Esophagus squamous epithelium (tissue), 5 donors: ENCODE measurements at places on chromosomes 5 and 9. TPM values are rescaled to one million over a fixed set of nuclear protein-coding genes. Genes with fewer than 3 reads are reported as not detected.

GRCh38 chr5:92687821-92688722 is 892.9 kb downstream of the NR2F1-AS1 start:
- no peak overlapping the region for H3K4me3 ChIP-seq
- no peaks in the 10 kb centered on the region for H3K36me3 ChIP-seq
- no peaks in the 10 kb centered on the region for H3K27me3 ChIP-seq
- no peaks in the 10 kb centered on the region for H3K4me1 ChIP-seq

- H3K4me1 ChIP-seq: no peaks in the 10 kb centered on the region
- no peaks in the 10 kb centered on the region for H3K27me3 ChIP-seq
- no peak for DNase-seq
- H3K4me3 ChIP-seq: no peak overlapping the region
- no peaks in the 10 kb centered on the region for H3K36me3 ChIP-seq
Measured at GRCh38 chr9:134462318-134462717, 136.1 kb downstream of the RXRA start.

- no peak overlapping the region for H3K27ac ChIP-seq
- no peaks in the 10 kb centered on the region for H3K27me3 ChIP-seq
- no peak for DNase-seq
- no peaks in the 10 kb centered on the region for H3K4me1 ChIP-seq
- no peak overlapping the region for H3K4me3 ChIP-seq
Measured at GRCh38 chr5:106648401-106648800, 1022.3 kb downstream of the EFNA5 start.

DNA sequence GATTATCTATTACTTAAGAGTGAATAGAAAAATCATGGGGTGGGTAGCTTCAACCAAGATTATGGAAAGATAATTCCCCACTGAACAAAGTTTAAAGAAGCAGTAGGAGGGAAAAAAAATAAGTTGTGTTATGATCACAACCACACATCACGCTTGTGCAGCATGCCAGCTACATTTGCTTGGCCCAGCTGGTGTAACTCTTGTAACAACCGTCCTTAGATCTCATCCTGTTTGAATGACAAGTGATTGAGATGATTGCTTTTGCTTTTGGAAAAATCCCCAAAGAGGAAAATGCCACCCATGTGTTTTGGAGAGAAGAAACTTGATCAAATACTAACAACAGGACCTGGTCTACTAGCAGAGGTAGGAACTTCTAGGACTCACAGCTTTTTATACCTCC is 107.6 kb upstream of the KIF2A start:
- no peak overlapping the region for H3K4me3 ChIP-seq
- no peaks in the 10 kb centered on the region for H3K27me3 ChIP-seq
- H3K4me1 ChIP-seq: no peaks in the 10 kb centered on the region
- no peaks in the 10 kb centered on the region for H3K36me3 ChIP-seq

DNA sequence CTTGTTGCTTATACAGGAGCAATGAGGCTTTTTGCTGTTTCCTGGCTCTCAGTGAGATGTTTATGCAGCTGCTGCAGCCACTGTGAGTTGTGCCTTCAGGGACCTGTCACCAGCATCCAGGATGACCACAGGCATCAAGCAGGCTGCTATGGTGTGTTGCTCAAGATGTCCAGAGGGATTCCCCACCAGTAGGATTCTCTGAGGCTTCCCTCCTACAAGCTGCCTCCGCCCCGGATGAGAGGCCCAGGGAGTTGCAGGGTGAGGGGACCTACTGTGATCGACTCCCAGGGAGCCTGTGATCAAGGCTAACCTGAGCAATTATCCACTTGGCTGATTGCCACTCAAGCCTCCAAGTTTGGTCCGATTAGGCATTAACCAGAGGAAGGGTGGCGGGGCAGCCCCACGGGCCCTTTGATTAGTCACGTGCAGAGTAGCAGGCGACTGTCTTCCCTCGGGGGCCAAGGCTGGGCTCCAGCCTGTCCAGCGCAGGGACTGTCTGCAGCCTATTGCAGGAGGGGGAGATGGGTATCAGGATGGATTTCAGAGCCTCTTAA is 1.8 kb upstream of the FAT2 start:
- H3K36me3 ChIP-seq: no peaks in the 10 kb centered on the region
- peaks cover 13% of the 10 kb centered on the region for H3K4me1 ChIP-seq
- DNase-seq: no peak
- no peaks in the 10 kb centered on the region for H3K27me3 ChIP-seq

- no peaks in the 10 kb centered on the region for H3K36me3 ChIP-seq
- no peak for DNase-seq
- H3K27me3 ChIP-seq: no peaks in the 10 kb centered on the region
- peak overlapping the region; percentile 69 for H3K27ac ChIP-seq
- H3K4me3 ChIP-seq: no peak overlapping the region
Measured at GRCh38 chr9:33187519-33188218, 20.5 kb upstream of the B4GALT1 start.

DNA sequence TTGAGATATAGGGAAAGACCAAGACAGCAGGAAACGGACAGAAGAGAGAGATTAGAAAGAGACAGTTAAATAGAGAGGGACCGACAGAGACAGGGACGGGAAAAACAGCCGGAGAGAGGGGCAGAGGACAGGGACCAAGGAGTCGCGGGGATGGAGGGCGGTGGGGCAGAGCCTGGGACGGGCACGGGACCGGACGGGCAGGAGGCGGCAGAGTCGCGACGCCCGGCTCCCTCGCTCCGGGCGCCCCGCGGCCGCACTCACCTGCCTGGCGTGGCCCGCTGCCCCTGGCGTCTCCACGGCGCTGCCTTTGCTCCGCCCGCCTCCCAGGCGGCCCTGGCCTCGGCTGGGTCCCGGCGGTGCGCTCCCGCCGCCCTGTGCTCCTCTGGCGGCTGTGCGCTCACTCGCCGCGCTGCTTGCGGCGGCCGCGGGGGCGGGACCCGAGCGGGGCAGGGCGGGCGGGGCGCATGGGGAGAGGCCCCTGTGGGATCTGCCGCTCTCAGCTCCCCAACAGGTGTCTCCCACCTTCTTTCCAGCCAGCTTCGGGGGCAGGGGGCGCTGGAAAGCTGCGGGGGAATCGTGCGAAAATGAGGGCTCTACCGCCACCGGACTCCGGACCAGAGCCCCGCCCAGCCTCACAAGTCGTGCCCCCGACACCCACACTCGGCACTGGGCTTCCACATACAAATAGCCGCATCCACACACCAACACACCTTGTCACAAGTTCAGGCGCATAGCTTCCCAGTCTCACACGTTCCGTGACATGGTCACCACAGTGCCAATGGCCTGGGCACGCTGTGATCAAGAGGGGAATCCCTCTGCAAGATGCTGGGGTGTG is at the start of gene ARID3C:
Gene ARID3C (minus strand): TSS at position 411 of the 835 bp plus-strand sequence. CDS start 1,052 bp downstream, outside the sequence.
- H3K36me3 ChIP-seq: no peaks in the 10 kb centered on the region
- H3K27me3 ChIP-seq: peaks cover 73% of the 10 kb centered on the region
- no peak for DNase-seq
- no peak within 1 kb of the TSS for H3K27ac ChIP-seq
- no peaks in the 10 kb centered on the region for H3K4me1 ChIP-seq

DNA sequence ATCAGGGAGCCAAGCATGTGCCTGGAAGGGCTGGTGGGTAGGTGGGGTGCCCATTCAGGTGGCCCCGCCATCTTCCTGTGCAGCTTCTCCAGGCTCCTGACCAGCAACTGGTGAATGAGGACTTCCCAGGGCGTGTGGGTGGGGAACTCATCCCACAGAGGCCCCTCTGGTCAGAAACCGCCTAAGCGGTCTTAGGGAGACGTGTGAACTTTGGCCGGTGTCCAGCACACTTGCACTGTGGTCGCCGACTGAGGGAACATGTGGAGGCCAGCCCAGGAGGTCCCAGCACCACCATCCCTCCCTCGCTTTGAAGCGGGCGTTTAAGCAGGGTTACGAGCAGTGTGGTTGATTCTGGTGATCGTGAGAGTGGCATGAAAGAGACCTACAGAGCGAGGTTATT is 77.8 kb downstream of the MVB12B start:
- no peak overlapping the region for H3K4me3 ChIP-seq
- no peak for DNase-seq
- no peaks in the 10 kb centered on the region for H3K4me1 ChIP-seq
- H3K36me3 ChIP-seq: peaks cover 54% of the 10 kb centered on the region
- H3K27ac ChIP-seq: no peak overlapping the region

Gene SLC36A2
- total RNA-seq: not detected

Gene AOPEP
- 111 TPM for total RNA-seq

Gene IL17B
- 2.1 TPM for total RNA-seq

Gene FCN2
- not detected for total RNA-seq

Gene GABRG2
- total RNA-seq: not detected

Gene CCNI2
- 0.29 TPM for total RNA-seq

Gene CDH10
- total RNA-seq: not detected
